Mesothelial cell of epicardium (in vitro differentiated cells): ENCODE measurements at places on chromosomes 1 and 21.

- DNase-seq: no peak
These were observed 61.0 kb downstream of the BACH1 start for GRCh38 chr21:29359718-29360117.

DNA sequence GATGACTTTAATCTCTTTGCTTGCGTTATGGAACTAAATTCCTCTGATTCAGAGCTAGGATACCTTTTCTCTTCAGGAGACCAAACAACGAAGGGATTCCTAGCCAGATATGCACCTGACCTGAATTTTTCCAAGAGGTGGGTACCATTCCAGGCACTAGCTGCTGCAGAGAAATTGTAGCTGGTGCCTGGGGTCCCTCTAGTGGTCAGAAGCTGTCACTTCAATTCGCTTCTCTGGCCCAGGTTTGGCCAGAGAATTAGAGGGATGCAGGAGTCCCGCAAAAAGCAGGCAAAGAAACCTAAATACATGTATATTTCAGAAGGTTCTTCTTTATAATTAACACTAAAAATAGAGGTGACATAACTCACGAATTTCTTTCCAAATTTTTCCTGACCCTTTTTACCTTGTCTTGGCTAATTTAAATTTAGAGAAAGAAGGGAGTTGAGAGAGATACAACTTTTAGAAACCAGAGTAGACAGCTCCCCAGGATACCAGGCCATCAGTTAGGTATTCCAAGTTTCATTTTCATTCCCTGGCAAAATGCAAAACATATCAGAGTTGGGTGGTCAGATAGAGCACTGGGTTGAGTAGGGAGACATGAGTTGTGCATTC, 9.6 kb downstream of the ACKR1 start:
- DNase-seq: no peak

GRCh38 chr21:42093991-42094421, 22.9 kb downstream of the UMODL1 start:
- DNase-seq: no peak

GRCh38 chr1:23559985-23560741, 862 bp upstream of the ID3 start:
- no peak for DNase-seq

- no peak for DNase-seq
These were observed at the start of gene KMO for GRCh38 chr1:241532162-241532531. TSS of gene KMO (plus strand) at chr1:241532378. CDS start at chr1:241532445, 67 bp downstream.

- DNase-seq: no peak
These were observed 84.4 kb downstream of the MACF1 start for GRCh38 chr1:39288735-39289465.

DNA sequence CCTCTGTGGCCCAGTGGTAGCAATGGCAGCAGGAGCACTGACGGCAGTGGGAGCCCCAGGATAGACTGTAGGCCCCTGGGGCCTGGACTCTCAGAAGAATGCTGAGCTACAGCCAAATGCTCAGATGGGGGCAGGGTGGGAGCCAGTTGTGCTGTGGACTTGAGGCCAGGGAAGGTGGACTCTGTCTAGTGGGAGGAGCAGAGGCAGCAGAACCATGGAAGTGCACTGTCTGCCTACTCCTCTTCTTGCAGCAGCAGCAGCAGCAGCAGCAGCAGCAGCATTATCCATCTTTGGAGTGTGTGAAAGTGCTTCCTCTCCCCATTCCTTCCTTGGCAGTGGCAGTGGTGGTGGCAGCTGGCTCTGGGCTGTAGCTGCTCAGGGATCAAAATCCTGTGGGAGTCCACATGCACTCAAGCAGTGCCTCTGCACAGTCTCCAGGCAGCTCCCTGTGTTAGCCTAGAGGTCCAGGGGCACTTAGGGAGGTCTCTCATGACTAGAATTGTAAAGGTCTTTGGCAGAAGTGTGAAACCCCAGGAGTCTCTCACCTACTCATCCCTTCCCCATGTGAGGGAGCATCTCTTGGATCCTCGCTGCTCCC, 917.9 kb upstream of the B3GALT2 start:
- no peak for DNase-seq

DNA sequence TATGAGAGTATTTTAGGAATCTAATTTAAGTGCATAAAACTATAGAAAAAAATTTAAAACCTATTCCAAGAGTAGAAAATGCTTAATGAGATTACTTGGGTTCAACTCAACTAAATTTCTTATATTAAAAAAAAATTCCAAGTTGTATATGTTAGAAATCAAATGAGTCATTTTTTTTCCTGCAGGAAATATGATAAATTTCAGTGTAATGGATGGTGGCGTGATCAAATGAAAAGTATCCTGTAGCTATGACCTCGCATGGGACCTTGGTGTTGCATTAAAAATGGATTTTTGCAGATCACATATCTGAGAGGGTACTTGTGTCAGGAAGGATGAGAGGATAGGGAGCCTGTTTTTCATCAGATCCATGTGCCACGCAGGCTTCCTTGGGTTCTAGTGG, 17.9 kb downstream of the ATP5PO start:
- no peak for DNase-seq

DNA sequence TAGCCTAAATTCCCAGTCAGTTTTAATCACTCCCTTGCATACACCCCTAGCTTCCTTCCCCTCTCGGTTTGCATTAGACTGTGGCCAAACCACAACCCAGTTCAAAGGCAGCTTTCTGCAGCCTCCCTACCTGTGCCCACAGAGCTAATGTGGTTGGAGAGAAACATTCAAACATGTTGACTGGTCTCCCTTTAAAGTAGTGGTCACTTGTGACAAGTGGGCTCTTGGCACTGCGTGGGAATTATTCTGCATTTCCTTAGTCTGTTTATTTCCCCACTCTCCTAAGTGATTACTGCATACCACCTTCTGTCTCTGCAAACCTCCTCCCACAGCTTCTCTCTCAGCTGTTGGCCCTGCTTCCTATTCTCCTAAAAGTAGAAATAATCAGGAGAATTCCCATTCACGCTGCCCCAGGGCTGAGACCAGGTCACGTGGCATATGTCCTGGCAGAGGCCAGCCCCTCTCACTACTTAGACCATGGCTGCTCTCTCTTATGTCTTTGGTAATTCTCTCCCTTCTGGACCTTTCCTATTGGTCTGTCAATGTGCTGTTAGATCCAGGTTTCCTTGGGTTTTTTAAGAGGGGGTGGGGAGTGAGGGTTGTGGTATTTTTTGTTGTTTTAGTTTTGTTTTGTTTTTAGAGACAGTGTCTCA, 38.4 kb upstream of the CD101 start:
- DNase-seq: no peak

DNA sequence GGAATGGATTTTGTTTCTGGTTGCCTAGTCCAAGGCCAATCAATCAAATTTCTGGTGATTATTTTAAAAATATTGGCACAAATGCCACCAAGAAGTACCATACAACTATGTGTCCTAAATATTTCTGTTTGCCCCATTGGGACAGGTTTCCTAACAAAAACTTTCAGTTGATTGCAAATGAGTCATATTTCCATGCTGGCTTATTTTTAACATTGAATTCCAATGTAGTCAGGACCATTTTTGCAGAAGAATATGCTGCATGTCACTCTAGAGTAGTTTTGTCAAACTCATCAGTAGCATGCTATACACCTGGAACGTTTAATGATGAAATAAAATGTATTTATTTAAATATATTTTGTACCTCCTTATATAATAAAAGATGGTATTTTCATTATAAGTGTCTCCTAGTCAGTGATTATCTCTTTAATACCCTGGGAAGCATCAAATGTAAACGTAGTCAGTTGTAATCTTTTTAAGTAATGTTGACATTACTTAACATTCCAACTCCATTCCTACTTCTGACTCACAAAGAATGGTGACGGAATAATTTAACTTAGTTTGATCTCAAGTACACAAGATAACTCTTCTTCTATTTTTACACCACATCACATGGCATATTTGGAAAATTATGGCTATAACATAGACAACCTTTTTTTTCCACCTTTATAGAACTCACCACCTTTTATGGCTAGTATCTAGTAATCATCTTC, 39.0 kb upstream of the USH2A start:
- DNase-seq: no peak

DNA sequence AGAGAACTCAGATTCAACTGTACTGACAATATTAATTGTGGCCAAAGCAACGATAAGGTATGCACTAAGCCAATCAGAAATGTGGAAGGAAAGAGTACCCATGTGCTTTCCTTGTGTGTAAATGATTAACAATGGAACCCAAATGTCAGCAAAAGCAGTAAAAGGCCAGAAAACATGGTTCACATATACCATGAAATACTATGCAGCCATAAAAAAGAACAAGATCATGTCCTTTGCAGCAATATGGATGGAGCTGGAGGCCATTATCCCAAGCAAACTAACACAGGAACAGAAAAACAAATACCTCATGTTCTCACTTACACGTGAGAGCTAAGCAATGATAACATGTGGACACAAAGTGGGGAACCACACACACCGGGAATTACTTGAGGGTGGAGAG, 78.5 kb downstream of the SUSD4 start:
- DNase-seq: no peak

DNA sequence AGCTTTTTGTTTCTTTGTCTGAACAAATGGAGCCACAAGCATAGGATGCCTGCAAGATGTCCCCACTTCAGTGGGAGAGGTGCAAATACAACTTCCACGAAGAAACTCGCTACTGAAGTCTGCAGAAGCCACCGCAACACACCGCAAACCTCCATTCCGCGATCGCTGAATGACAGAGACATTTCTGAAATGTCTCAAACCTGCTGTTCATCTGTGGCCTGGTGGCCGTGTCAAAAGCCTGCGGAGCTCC, 1.0 kb downstream of the TP53BP2 start:
- DNase-seq: no peak

DNA sequence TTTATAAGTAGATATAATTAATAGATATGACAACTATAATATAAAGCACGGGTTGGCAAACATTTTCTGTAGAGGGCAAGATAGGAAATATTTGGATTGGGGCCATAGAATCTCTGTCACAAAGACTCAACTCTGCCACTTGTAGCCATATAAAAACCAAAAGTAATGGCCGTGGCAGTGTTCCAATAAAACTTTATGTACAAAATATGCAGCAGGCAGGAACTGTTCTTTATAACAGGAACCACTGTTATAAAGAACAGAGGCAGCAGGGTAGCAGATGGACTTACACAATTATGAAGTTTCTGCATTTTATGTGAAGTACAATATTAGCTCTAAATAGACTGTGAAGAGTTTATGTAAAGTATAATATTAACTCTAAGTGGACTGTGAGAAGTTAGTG, 16.9 kb upstream of the QSOX1 start:
- no peak for DNase-seq

DNA sequence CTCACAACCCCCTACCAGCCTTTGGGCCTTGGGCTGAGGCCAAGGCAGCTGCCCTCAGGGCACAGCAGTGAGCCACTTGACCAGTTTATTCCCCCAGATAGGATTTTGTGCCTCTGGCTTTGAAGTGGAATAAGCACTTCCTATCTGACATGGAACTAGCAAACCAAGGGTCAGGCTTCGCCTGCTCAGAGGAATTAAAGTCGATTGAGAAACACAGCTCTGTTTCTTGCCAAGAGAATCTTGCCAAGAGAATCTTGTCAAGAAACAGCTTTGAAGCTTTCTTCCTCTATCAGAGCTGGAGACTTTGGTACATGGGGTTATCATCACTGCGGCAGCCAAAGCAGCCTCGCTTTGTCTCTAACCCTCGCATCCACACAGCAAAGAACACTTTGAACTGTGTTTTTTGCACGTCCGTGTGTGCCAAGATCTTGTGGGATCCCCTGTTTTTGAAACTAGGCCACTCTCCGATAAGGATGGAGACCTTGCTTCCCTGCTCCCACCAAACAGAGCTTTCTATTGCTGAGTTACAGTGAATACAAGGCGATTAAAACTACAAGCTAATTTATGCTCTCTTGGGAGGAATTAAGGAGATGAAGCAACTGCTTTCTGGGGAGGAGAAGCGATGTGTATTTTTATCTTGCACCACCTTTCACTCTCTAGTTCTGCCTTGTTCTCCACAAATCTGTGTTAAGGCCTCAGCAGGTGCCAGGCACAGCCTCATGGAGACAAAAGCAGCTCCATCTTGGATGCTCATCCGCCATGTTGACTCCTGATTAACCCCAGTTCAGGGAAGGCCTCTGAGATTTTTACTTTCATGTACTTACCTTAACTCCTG, 67.3 kb downstream of the RHOU start:
- DNase-seq: no peak

DNA sequence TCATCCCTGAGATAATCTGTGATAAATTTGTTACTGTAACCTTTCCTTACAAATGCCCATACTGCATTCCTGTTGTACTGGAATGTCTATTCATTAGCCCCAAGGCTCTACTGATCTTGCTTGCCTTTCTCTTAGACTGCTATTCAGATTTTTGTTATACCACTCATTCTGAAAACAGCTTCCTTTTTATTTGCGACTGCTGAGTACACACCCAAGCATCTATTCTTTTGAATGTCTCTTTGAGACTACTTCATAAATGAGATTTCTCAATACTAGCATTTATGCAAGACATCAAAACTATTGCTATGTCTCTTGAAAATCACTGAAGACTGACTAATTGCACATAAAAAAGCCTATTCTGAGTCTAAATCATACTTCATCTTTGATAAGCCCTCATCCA, 38.6 kb downstream of the DENND1B start:
- DNase-seq: no peak

GRCh38 chr1:155200920-155201319, 6.8 kb downstream of the THBS3 start:
- no peak for DNase-seq

GRCh38 chr1:240607006-240607405, 4.9 kb downstream of the GREM2 start:
- DNase-seq: no peak

DNA sequence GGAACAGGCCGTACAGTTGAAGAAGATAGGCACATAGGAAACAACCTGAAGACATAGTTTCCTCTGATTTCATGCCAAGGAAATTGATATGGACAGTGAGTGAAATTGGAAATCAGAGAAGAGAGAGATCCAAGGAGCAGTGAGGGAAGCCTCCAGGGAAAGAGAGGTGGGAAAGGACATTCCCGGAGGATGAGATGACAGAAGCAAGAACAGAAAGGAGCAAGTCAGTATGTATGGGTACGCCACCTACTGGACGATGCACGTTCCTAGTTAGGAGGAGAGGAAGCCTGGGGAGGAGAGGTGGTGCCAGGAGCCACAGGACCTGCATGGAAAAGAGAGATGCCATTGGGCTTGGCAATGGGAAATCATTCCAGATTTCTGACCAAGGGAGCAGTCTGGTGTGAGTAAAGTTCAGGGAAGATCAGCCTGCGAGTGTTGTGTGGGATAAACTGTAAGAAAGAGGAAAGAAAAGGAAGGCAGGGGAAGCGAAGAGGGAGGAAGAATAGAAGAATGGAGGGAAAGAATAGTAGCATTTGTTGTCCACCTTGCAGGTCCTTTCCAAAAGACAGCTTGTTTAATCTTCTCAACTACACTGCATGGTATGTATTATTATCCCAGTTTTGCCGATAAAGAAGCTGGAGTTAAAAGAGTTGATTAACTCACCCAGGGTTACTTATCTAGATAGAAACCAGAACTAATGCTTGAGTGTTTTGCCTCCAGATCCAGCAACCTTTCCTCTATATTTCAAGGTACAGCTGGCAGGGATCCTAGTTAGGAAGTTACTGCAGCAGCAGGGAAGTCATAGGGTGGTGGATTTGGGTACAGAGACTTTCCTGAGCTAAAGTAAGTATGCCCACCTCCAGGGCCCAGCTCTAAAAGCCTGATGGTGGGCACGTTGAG, 27.4 kb downstream of the C1orf116 start:
- DNase-seq: no peak

DNA sequence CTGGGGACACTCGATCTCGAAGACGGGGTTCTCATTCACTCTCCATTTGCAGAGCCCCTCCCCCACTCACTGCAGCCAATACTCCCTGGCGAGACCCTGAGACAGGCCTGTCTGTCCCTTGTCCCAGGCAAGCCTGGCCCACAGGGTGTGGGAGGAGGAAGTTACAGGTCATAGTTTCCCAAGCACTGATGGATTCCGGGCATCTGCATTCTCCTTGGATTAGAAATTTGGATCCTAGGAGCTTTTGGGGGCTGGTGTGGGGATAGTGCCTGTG, 11.3 kb downstream of the WNT3A start:
- peak; percentile 21 for DNase-seq
